Fibroblast of pulmonary artery (primary cell): ENCODE measurements at places on chromosomes 3 and 15.

- no peak for DNase-seq
These were observed 244.8 kb upstream of the RGMA start for GRCh38 chr15:93333796-93334195.

- DNase-seq, result peak; percentile 41
These were observed 268.4 kb upstream of the CHRM5 start for GRCh38 chr15:33699691-33700447.

DNA sequence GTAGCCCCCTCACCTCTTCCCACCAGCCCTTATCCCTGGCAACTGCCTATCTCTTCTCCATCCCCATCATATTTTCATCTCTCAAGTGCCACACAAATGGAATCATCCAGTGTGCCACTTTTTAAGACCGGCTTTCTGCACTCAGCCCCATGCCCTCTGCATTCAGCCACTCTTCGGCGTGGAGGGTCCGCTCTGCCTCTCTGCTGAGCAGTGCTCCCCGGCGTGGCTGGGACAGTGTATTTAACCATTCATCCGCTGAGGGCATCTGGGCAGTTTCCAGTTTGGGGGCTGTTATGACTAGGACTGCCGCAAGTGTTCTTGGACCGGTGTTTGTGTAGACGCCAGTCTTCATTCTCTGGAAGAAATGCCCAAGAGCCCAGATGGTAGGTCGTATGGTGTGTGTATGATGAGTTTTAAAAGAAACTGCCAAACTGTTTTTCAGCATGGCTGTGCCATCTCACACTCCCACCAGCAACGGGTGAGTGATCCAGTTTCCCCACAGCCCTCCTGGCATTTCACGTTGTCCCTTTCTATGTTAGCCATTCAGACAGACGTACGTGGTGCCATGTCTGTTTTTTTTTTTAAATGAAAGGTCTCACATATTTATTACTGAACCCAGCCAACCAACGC is 20.9 kb downstream of the IQSEC1 start:
- DNase-seq, result no peak

DNA sequence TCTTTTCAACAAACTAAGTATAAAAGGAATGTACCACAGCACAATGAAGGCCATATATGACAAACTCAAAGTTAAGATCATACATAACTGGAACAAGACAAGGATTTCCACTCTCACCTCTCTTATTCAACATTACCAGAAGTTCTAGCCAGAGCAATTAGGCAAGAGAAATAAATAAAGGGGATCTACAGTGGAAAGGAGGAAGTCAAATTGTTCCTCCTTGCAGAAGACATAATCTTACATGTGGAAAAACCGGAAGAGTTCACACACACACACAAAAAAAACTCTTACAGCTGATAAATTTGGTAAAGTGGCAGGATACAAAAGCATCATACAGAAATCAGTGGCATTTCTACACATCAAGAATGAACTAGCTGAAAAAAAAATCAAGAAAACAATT is 277.9 kb downstream of the MCTP2 start:
- DNase-seq, result no peak

DNA sequence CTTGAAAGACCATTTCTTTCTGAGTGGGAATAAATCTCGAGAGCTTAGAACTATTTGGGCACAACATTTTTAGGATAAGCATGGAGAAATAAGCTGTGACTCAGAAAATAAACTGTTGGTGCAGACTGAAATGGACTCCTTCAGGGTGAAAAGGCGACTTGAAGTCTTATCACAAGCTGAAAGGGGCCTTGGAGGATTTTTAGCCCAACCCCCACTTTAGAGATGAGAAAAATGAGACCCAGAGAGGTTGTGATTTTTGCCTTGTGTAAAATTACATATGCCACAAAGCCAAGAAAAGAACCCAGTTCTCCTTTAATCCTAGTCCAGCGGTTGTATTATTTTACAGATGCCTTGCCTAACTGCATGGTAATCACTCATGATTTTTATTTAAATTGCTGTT is 1.5 kb downstream of the ATP1B3 start:
- peak; percentile 59 for DNase-seq

DNA sequence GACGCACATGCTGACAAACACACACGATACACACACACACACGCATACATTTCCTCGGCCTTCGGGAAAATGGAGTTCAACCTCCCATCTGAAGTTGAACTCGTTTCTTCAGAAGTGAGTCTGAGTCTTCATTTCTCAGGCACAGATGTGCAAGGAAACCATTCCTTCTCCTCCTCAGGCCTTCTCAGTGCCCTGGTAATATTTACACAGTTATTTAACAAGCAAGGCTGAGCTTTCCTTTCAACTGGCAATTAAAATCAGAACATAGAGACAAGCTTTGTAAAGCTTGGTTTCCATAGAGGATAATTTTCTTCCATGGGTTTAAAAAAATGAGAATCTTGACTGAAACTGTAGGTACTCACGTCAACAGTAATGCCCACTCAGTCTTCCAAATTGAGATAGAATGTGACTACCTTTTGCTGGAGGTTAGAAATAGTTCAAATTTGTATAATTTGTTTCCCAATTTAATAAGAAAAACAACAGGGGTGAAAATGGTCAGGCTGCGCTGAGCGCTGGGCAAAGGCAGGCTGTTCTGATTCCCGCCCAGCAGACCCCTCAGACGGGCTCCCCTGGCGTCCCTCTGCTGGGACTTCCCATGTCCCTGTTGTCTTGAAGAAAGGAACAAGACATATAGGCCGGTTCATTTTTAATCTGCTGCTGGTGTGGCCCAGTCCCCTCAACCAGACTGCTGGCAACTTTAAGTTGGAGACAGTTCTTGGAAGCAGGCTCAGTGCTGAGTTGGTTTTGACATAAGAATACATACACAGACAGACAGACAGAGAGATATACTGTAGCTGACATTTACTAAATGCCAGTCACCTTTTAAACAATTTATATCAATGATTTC is 174.3 kb downstream of the XXYLT1 start:
- DNase-seq, result no peak

DNA sequence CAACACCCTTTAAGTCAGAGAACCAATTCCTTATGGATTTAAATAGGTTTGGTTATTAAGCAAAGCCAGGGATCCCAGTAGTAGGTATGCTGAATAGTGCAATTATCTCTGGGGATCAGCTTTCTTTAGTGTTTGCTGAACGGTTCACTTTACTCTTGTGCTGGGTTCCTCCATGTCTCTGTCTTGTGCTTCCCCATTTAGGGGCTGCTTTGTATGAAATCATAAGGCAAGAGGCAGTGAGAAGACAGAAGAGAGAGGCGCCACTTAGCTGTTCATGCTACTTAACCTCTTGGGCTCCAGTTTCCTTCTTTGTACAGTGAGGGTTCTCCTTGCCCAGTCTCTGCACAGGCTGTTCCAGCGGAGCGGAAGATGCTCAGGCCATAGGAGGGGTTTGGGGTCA is 3.5 kb downstream of the ST6GAL1 start:
- DNase-seq, result no peak

DNA sequence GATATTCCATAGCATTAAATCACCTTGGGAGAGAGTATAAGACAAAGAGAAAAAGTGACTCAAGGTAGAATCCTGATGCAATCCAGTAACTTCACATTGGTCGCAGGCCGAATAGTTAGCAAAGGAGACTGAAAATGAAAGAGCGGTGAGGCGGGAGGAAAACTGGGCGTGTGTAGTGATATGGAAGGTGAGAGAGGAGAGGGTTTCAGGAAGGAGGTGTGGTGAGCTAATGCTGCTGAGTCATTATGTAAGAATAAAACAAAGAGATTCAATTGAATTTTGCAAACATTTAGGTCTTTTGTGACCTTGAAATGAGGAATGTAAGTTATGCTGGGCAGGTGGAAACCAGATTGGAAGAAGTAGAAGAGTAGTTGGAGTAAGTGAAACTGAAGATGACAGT is 235.3 kb downstream of the C3orf38 start:
- DNase-seq, result no peak

GRCh38 chr3:50290161-50290641 is 2.0 kb downstream of the IFRD2 start:
- DNase-seq, result no peak

DNA sequence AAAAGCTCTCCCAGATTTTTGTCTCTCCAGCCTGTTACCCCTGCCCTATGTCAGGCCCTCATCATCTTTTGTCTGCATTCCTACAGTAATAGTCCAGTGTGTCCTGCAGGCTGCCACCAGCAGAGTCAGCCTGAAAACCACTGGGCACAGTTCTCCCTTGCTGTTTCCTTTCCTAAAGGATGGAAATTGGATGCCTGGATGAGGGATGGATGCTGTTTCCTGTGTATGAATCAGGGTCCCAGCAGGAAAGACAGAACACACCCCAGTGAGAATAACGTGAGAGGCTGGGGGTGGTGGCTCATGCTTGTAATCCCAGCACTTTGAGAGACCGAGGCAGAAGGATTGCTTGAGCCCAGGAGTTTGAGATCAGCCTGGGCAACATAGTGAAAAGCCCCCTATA is 3.3 kb upstream of the SNX33 start:
- no peak for DNase-seq

GRCh38 chr15:29560896-29561295 is 261.4 kb downstream of the TJP1 start:
- DNase-seq, result no peak

DNA sequence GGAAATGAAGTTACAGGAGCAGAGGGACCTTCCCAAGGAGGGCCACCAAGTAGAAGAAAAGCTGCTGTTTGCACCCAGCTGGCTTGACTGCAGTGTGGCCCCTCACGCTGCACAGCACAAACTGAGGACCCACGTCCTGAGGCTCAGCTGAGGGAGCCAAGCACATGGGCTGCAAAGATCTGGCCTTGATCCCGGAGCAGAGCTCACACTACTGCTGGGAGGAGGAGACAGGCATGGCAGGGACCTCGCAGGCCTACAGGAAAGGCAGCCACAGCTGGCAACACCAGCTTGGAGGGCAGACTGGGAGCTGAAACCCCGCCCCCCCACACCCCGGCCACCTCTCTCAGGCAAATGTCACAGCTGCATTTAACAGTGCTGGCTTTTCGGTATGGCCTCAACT is 39.7 kb downstream of the KLHL25 start:
- DNase-seq, result no peak

DNA sequence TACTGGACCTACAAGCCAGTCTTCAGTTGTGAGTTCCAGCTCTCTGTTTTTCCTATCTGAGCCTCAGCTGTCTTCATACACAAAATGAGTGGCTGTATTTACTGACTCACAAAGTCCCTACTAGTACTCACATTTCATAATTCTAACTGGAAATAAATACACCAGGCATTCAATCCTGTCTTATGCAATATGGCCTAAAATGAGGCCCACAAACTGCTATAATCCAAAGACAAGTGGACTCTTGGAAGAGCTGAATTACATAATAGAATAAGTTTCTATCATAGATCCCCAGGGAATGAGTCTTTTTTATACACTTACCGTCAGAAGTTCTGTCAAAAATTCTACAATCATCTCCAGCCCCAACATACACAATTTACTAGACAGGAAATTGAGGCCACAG is 211.9 kb downstream of the LRRN1 start:
- no peak for DNase-seq

DNA sequence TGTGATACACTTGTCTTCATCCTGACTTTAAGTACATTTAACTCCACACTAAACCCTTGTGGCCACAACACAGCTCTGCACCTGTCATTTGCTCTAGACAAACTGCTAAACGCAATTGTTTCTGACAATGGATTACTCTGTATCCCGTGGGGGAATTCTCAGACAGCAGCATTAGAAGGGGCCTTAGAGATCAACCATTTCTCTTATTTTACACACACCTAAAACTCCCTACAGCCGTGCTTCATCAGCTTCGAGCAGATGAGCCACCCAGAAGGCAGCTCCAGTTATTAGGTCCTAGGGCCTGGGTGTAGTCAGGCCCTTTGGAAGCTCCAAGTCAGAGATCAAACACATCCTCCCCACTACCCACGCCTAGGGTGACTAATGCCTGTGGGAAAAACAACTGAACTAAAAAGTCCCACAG is 1.3 kb upstream of the IL12A start:
- no peak for DNase-seq

GRCh38 chr15:89101302-89102193 is 13.3 kb downstream of the ABHD2 start:
- DNase-seq, result peak; percentile 98

DNA sequence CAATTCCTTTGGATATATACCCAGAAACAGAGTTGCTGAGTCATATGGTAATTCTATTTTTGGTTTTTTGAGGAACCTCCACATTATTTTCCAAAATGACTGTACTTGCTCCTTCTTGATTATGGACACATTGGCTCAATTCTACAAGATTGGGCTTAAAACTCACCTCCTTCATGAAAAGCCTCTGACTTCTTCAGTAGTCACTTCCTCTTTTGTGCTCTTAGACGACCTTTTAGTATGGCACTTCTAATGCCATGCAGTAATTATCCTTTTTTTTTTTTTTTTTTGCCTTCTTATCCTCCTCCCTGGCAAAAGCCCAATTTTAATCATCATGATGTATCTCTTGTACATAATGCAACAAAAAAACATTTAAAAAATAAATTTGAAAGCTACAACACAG is 33.0 kb upstream of the ABHD17C start:
- no peak for DNase-seq

DNA sequence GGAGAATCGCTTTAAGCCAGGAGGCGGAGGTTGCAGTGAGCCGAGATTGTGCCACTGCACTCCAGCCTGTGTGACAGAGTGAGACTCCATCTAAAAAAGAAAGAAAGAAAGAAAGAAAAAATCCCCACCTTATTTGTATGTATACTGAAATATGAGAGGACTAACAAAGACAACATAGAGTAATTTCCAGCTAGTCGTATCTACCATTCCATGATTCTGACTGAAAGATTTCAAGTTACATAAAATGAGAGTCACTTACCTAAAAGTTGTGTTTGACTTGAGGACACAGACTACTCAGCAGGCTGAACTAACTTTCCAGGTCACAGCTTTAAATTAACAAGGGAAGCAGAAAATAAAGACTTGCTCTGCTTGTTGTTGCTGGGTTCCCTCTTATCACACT is 18.8 kb upstream of the PRKCI start:
- no peak for DNase-seq
